HS-5 (cell line): ENCODE measurements at places on chromosomes 6 and 20.

DNA sequence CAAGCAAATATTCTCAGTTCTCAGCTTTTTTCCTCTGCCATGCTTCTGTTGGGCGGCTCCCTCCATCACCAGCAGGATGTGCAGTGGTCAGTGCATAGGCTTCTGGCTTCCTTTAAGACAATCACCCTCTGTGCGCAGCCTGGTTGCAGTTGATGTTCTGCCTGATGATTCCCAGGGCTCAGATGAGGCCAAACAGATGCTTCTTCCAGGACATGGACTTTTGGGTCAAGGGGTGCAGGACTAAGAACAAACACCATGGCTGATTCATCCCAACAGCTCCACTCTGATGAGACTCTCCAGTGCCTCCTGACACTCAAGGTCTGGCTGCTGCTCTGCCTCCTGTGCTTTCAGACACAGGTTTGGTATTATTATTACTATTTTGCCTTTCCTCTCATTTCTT is 554.8 kb upstream of the CDH4 start:
- no peak for DNase-seq

DNA sequence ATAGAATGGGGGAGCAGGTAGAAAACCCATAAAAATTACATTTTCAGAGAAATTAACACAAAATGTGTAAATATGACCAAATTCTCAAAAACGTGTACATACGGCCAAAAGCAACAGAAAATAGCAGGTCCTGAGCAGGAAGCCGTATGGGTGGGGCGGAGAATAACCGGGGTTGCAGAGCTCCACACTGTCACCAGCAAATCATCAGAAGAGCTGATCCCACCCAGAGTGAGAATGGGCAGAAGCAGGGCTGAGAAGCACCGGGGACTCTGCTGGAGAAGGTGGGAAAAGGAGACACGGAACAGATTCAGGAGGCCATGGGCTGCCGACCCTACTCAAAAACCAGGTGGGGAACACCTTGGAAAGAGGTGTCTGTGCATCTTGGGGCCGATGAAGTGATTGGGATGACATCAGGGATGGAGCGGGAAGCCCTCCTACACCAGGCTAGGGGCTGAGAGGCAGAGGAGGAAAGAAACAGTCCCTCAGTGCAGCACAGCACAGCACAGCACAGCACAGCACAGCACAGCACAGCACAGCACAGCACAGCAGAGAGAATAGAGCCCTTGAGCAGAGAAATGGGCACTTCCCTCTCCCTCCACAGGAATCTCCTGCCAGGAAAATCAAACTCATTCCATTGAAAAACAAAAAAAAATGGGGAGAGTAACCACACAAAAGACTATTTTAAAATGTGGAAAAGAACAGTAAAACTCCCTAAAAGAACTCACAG is 22.3 kb downstream of the STX7 start:
- DNase-seq: no peak

GRCh38 chr20:19867940-19868371 is 109.9 kb downstream of the RIN2 start:
- no peak for DNase-seq

DNA sequence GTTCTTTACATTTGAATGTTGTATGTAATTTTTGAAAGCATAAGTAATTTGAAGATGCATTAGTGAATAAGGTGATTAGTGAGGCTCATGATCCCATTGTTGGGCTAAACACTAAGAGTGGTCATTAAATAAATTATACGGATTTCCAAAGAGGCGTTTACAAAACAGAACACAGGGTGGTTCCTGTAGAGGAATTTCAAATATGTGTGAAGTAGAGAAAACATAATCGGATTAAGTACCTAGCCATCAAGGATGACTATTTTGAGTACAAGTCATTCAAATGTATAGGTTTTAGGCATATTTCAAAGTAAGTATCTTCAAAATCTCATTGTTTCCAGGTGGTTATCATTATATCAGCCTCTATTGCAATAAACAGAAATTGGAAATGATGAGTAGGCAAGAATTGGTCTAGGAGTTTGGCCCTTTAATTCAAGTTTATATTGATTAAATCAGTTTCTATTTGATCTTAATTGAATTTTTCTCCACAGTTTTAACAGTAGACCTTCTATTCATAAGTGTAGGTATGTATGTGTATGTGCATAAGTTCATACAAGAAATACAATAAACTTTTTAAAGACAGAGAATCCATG is 94.8 kb downstream of the MYLK4 start:
- no peak for DNase-seq

DNA sequence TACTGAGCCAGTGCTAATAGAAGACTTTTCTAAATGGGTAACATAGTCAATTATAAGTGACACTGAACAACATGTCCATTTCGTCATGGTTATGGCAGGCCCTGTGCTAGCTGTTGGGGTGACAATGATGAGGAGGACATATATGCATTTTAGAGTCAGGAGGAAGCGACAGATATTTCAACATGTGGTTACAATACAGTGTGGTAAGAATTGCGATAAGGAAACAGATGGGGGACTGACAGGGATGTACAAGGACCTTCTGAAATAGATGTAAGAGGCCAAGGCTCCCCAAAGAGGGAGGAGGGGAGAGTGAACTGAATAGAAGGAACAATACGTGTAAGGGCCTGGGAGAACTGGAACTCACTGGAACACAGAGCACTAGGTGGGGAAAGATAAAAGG is 11.7 kb downstream of the MMP24 start:
- DNase-seq: no peak

DNA sequence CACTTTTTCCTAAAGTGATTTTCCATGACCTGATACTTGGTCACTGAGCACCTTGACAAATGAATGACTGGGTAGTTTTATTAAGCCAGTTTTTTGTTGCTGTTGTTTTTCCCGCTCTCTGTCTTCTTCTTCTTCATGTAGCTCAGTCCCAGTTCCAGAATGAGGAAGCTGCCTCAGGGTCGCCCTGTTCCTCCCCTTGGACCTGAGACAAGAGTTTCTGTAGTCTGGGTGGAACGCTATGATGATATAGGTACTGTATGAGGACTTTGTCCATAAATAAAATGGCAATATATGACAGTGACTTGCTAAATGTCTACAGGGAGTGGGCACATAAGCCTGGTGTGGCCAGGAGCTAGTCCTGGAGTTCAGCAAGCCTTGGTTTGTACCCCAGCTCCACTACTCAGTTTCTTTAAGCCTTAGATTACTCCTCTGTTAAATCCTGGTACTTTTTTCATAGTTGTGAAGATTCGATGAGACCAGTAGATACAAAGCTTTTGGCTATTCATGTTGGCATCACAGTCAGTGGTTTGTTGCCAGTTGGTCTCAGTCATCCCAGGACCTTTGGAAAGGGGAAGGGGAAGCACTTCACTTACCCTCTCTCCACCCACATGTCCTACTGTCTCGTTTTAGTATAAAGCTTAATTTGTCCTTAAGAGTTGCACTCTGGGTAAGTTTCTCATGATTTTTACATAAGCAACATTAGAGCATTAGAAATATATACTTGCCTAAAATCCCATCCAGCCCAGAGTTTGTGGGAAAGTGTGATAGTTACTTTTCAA is 11.1 kb upstream of the ADIG start:
- no peak for DNase-seq

DNA sequence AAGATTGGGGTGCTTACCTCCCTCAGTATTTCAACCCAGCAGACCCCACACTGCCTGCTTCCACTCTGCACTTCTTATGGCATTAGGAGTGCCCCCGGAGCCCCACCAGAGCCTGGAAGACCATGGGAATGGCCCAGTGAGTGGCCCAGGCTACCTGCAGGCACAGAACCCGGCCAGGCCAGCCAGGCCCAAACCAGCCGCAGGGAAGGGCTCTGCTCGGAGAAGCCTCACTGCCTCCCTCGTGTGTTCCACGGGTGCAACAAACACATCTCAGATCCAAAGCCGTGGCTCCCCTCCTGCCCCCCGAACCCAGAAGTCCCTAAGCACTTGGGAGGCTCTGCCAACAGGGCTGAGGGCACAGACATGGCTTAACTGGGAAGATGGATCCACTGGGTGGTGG is 283.9 kb downstream of the CDH4 start:
- DNase-seq: no peak

DNA sequence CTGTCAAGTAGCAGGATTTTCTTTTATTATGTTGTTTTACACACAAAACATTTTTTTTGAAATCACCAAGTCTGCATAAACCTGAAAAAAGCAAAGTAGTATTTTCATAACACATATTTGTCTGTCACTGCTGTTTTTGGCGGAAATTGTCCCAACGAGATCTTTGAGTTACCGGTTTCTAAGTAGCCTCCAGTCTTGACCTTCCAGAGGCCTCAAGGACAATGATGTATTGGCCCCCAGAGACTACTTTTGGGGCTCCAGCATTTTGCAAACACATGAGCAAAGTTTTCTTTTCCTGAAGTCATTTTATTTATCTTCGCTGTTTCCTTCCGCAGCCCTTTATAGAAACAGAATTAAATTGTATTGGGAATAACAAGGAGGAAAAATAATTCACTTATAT is 862.6 kb downstream of the KIF16B start:
- DNase-seq: no peak

DNA sequence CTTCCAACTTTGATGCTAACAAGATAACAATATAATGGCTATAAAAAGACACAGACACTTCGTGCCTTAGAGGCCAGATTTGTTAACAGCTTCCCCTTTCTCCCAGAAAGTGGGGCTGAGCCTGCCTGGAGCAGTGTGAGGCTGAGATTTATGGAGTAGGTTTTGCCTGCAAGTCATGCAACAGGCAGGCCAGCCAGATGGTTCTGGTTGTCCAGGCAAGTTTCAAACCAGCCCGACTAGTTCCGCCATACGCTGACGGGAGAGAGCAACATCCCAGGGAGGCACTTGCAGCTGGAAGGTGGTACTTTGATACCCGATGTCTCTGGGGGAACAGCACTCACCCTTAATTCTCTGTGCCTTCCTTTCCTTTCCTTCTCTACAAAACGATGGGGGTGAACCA is 81.3 kb upstream of the NAA20 start:
- DNase-seq: no peak

GRCh38 chr6:35400901-35401311 is 51.2 kb upstream of the FANCE start:
- no peak for DNase-seq

GRCh38 chr6:14797875-14798593 is 447.8 kb upstream of the JARID2 start:
- no peak for DNase-seq

- DNase-seq: no peak
Observed at GRCh38 chr6:7154341-7155139, 46.8 kb downstream of the RREB1 start.

DNA sequence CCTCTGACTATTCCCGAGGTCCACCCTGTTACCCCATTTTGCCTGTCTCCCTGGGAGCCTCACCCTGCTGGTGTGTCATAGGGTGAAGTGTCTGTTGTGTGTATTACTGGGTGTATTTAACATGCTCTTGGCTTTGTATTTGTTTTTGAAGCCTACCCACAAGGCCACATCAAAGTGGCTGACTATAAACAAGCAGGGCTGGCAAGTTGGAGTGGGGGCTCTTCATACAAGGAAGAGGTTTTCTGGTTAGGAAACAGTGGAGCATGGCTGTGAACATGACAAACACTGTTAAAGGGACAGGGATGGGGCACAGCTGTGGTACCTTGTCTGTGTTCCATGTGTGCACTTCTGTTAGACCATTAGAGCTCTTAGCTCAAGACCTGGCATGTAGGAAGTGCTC is 26.3 kb downstream of the HECA start:
- DNase-seq: no peak

GRCh38 chr6:112122756-112123155 is 35.4 kb downstream of the FAM229B start:
- no peak for DNase-seq

DNA sequence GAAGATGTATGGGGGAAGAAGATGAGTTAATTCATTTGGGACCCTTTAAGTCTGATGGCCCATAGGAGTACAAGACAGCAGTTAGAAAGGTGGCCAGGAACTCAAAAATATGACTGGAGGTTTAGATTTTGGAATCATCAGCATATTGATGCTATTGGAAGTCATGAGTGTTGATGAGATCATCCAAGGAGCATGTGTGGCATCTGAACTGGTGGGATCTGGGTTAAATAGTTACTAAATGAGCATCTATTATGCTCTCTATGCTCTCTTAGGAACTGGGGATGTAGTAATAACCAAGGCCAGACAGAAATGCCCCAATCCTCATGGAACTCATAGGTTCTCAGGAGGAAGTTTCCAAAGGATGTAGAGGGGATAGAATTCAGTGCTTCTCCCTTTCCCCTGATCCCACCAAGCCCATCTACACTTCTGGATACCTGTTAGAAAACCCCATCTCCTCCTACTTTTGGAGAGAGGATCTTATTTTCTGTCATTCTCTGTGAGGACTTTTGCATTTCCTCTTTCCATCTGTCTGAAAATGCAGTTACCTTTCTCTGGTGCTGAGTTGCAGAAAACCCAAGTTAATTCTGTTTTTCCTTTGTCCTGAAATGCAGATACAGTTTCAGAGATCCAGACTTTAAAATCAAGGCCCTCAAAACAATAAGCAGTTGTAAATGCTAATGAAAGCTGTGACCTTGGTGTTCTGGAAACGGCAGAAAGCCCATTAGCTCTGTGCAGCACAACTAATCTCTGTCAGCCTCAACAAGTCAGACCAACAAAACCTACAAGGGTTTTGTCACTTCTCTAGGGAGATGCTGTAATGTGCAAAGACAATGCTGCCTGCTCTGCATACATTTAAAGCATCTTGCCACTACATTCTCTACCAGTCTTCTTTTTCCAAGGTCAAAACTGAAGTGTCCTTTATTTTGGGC is 65.8 kb downstream of the TBC1D7 start:
- DNase-seq: no peak

DNA sequence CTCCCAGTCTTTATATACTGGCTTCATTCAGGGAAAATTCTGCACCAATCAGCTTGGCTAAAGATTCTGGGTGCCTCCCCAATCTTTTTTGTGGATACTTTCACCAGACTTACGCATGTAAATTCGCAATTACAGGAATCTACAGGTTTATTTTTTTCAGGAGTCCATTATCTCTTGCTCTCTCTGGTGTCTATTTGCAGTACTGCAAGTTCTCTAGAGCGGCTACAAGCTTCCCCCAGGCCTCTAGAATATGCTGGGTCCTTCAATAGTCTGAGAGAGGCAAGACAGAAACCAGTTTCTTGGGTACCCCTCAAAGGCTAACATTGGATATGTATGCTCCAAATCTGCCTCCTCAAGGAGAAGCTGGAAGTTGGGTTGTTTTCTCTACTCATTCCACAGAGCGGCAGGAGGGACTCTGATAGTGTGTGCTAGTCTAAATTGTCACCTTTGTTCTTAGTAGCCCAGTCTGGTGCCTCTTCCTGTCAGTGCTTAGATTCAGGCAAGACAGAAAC is 58.5 kb downstream of the SUN5 start:
- no peak for DNase-seq

DNA sequence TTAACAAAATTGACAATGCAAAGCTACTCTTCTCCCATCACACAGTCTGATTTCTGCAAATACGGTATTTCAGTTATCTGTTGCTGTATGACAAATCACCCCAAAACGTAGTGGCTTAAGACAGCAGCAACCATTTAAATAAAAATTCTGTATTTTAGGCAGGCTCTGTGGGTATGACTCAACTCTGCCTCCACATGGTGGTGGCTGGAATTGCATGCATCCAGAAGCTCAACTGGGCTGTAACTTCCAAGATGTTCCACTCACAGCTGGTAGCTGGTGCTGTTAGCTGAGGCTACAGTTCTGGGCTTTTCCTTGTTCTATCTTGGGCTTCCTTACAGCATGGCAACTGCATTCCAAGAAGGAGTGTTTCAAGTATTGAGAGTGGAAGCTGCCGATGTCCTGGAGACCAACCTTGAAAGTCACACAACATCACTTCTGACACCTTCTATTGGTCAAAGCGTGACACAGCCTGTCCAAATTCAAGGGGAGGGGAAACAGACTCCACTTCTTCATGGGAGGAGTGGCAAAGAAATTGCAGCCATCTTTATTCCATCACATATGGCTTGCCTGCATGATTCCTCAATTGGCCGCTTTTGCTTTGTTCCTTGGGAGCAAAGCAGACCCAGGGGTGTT is 39.7 kb upstream of the TULP1 start:
- DNase-seq: no peak
